ENCODE measurements at places on chromosomes 5 and 9. TPM values are rescaled to one million over a fixed set of nuclear protein-coding genes. Genes with fewer than 3 reads are reported as not detected.

GRCh38 chr9:137679695-137680305 is 61.0 kb downstream of the EHMT1 start:
- peaks cover 40% of the 10 kb centered on the region for H3K4me1 ChIP-seq
- H3K27me3 ChIP-seq = no peaks in the 10 kb centered on the region
- H3K36me3 ChIP-seq = peaks cover 5% of the 10 kb centered on the region
- H3K27ac ChIP-seq = peak overlapping the region; percentile 64
- H3K4me3 ChIP-seq = no peak overlapping the region

DNA sequence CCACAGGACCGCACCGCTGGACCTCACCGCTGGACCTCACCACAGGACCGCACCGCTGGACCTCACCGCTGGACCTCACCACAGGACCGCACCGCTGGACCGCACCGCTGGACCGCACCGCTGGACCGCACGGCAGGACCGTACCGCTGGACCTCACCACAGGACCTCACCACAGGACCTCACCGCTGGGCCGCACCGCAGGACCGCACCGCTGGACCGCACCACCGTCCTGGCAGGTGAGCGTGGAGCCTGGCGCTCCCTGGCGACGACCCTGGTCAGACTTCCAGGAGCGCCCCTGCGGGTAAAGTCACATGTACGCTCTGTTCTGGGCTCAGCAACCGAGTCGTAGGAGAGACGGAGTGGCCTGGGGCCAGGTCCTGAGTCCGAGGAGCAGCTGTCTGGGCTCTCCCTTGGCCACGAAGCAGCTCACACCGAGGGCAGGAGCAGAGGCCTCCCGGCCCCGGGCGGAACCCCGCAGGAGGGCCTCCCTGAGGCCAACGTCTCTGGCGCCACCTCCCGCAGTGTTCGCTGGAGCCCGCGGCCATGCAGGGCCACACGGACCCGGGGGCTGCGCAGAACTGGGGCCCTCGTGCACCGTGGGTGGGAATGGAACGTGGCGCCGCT is 30.5 kb downstream of the MRPL36 start:
- H3K4me1 ChIP-seq = no peaks in the 10 kb centered on the region
- H3K27ac ChIP-seq = no peak overlapping the region
- no peak for DNase-seq
- H3K36me3 ChIP-seq = no peaks in the 10 kb centered on the region
- peaks cover 3% of the 10 kb centered on the region for H3K27me3 ChIP-seq
- no peak overlapping the region for H3K4me3 ChIP-seq

DNA sequence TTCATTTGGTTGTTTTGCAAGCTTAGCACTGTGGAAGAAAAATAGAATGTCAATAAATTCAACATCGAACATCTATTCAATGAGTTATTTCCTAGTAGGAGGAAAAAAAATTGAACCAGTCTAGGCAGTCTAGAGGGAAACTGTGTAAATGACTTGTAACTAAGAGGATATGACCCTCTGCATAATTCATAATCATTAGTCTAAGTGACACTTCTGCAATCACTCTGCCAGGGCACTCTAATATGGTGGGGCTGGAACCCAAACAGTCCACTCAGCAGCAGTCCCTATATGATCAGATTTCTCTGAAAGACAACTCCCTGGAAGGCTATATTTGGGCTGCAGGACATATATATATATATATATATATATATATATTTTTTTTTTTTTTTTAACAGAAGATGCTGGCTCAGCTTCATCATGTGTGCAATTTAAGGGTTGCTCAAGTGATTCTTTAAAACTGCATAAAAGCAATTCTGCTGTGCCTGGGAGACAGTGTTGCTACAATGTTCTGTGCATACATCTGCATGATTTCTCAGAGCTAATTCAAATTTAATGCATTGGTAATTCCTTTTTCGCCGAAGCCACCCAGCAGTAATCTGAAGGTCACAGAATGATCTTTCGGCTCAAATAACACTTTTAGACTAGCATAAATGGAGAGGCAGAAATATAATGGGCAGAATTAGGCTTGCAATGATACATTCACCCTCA is 482.1 kb upstream of the ZNF608 start:
- no peak overlapping the region for H3K4me3 ChIP-seq
- H3K4me1 ChIP-seq = no peaks in the 10 kb centered on the region
- H3K36me3 ChIP-seq = no peaks in the 10 kb centered on the region

- no peak overlapping the region for H3K4me3 ChIP-seq
- DNase-seq = no peak
- no peak overlapping the region for H3K27ac ChIP-seq
These were observed 47.3 kb downstream of the SEC61B start for GRCh38 chr9:99269416-99269815.

DNA sequence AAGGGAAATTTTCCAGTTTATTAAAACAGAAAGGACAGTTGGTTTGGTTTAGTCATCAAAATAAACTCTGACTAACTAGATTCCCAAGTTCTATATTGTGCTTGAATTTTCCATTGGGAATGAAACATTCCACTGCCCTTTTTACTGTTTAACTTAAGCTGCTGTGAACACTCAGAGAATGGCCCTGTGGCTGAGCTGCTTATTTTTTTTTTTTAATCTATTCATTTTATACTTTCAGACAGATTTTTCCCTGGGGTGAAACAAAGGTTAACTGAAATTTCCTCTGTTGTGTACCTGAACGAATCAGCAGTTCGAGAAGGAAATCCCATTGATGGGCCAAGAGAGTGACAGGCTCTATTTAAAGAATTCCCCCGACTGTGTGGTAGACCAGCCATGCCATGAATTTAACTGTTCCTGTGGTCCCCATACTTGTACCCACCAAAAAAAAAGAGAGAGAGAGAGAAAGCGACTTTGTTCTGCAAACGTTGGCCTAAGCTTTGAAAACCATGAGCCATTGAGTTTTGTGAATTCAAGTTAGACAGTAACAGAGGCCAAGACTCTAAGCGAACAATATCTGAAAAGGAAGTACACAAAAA is 138.7 kb upstream of the GRHPR start:
- peak overlapping the region; percentile 84 for H3K27ac ChIP-seq
- no peaks in the 10 kb centered on the region for H3K27me3 ChIP-seq
- no peaks in the 10 kb centered on the region for H3K36me3 ChIP-seq
- H3K4me1 ChIP-seq = peaks cover 13% of the 10 kb centered on the region

Gene HSPB3
- total RNA-seq = not detected

DNA sequence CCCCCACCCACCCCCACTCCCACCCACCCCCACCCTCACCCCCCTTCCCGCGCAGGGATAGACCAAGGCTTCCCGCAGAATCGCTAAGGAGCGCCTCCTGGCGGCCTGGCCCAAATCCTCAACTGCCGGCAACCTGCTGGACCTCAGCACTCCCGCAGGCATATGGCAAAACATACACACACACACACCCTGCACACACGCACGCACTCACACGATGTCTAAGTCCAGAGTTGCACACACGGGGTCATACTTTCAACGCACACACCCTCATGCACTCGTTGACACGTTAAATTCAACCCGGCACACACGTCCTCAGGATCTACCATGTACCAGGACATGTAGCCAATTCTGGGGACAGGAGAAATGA is 1.7 kb downstream of the CPLX2 start:
- H3K27ac ChIP-seq = no peak overlapping the region
- no peaks in the 10 kb centered on the region for H3K36me3 ChIP-seq
- H3K27me3 ChIP-seq = peaks cover 3% of the 10 kb centered on the region
- H3K4me3 ChIP-seq = no peak overlapping the region

DNA sequence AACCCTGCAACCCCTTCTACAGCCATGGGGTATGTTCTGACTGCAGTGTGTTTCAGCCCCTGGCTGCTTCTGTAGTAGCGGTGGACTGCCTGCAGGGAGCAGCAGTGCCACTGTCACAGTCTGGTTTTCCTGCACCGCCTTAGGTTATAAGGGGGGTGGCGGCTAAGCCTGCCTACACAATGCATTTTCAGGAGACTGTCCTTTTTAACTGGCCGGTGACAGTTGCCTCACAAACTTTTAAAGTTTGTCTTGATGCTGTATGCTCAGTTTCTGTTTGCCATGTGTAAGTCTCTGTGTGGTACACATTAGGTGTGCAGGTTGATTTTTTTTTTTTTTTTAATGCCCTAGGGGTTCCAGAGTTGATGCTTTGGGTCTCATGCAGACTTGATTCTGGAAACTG is 53.0 kb downstream of the NUP214 start:
- H3K4me1 ChIP-seq = peaks cover 13% of the 10 kb centered on the region
- H3K4me3 ChIP-seq = no peak overlapping the region
- H3K27ac ChIP-seq = no peak overlapping the region
- H3K36me3 ChIP-seq = peaks cover 20% of the 10 kb centered on the region

- DNase-seq = no peak
- H3K36me3 ChIP-seq = no peaks in the 10 kb centered on the region
- H3K27ac ChIP-seq = no peak overlapping the region
- H3K4me1 ChIP-seq = no peaks in the 10 kb centered on the region
These were observed 77.1 kb upstream of the KLF4 start for GRCh38 chr9:107566611-107567061.

GRCh38 chr9:71115448-71115975 is 5.9 kb downstream of the TRPM3 start:
- DNase-seq = no peak
- H3K4me1 ChIP-seq = no peaks in the 10 kb centered on the region
- no peak overlapping the region for H3K4me3 ChIP-seq
- H3K27me3 ChIP-seq = no peaks in the 10 kb centered on the region
- H3K36me3 ChIP-seq = no peaks in the 10 kb centered on the region
- H3K27ac ChIP-seq = no peak overlapping the region

Gene SPINK7
- total RNA-seq = not detected

- H3K27ac ChIP-seq = no peak overlapping the region
- DNase-seq = no peak
- no peak overlapping the region for H3K4me3 ChIP-seq
- H3K27me3 ChIP-seq = no peaks in the 10 kb centered on the region
These were observed 66.9 kb downstream of the SEMA4D start for GRCh38 chr9:89430995-89431394.

Gene ANKRD34B
- total RNA-seq = not detected

- H3K4me3 ChIP-seq = peak overlapping the region; percentile 86
- no peaks in the 10 kb centered on the region for H3K27me3 ChIP-seq
- H3K36me3 ChIP-seq = no peaks in the 10 kb centered on the region
- no peak for DNase-seq
- peaks cover 33% of the 10 kb centered on the region for H3K4me1 ChIP-seq
These were observed 459 bp upstream of the ERAP2 start for GRCh38 chr5:96875791-96876291.

DNA sequence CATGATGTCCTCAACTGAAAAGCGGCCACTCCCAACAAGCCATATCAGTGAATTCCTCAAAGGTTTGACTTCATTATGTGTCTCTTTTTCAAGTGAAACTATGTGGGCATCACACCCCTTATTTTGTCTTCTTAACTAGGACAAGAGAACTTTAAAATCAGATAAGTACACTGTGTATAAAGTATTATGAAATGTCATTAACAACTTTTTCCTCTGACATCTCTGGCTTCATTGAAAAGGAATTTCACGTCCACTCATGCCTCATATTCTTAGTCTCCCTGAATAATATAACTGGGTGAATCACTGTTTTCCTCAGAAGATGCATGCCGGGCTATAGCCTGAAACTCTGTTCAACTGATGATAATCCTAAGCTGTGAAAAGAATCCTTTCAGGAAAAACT is 415.8 kb downstream of the ACTL7B start:
- no peak for DNase-seq
- no peak overlapping the region for H3K4me3 ChIP-seq
- H3K4me1 ChIP-seq = no peaks in the 10 kb centered on the region
- no peak overlapping the region for H3K27ac ChIP-seq
- no peaks in the 10 kb centered on the region for H3K27me3 ChIP-seq

DNA sequence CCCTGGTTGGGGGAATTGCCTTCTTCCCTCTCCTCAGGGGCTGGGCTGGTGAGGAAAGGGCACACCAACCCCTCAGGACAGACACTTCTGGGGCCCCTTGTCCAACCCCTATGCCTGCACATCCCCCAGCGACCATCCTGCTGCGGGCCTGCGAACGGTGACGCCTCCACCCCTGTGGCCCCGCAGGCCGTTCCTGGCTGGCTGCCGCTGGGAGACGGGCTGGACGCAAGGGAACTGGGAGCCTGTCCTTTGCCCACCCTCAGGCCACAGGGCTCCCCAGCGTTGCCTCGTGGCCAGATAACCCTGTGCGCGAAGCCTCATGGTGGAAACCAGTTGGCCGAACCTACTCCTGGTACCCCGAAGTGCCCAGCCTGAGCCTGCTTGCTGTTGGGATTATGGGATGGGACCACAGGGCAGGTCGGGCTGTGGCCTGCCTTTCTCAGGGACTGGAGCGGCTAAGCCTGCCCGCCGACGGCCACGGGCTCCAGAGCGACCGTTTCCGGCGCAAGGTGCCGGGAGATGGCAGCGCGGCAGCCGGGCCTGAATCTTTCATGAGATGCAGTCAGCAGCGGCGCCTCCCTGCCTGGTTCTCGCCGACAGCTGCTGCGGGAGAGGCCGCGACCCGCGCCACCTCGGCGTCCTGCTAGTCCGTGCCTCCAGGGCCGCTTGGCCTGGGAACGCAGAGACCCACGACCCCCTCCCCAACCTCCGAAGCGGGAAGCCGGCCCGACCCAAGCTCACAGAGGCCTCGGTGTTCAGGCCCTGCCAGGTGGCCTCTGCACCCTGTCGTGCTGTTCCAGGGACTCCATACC is 6.5 kb upstream of the PITX1 start:
- peaks cover 33% of the 10 kb centered on the region for H3K27me3 ChIP-seq
- no peak overlapping the region for H3K4me3 ChIP-seq
- DNase-seq = no peak
- no peaks in the 10 kb centered on the region for H3K36me3 ChIP-seq
- no peak overlapping the region for H3K27ac ChIP-seq

Gene CKMT2
- total RNA-seq = not detected

Gene C1QTNF3
- total RNA-seq = 1.1 TPM

Measured in GM12878 (cell line).